Cardiac fibroblast (primary cell): ENCODE measurements at places on chromosomes 5 and 9.

DNA sequence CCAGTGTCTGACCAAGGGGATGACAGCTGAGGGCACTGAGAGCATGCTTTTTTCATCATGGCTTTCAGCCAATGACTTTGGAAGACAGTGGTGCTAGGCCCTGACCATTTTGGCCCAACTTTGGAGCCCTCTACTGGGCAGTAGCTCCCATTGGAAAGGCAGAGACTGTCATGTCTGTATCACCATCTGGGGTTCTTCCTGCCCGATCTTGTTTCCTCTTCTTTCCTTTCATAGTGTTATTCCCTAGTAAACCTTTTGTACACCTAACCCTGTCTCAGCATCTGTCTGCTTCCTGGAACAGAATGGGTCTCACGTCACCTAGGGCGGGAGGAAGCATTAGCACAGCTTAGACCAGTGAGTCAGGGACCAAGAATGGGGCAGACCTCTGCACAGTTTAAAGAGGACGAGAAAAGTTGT is 97.4 kb upstream of the MAST4 start:
- peak; percentile 65 for DNase-seq

GRCh38 chr9:71271602-71272001 is 150.2 kb upstream of the TRPM3 start:
- no peak for DNase-seq

DNA sequence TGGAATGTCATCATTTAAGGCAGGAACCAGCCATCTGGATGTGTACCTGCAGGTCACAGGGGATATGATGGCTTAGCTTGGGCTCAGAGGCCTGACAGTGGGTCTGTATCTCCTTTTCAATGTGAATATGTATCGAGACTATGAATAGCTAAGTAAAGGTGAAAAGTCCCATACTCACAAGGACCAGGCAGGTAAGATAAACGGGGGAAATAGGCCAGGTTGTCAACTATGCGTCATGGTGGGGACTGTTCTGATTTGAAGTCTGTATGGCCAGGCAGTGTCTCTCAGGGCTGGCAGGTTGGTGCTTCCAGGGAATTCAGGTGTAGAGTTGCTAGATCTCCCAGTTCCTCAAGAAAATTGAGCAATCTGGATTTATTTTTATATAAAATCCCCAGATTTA is 987.9 kb upstream of the WWC1 start:
- DNase-seq, result no peak

DNA sequence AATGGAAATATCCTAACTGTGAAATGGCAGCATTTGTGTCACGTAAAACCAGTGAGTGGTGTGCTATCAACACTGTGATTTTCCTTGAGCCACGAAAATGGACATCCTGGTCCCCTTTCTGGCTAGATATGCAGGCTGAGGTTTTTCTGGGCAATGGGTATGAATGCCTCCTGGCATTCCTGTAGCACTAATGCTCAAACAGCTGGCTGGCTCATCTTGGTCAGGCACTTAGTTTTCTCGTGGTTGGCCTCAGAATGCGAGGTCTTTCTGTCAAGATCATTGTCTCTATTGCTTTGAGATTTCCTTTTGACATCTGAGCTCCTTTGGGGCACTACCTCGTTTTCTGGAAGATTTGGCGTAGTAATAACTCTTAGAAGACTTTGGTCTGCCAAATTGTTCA is 15.6 kb downstream of the SLC1A3 start:
- DNase-seq, result no peak

DNA sequence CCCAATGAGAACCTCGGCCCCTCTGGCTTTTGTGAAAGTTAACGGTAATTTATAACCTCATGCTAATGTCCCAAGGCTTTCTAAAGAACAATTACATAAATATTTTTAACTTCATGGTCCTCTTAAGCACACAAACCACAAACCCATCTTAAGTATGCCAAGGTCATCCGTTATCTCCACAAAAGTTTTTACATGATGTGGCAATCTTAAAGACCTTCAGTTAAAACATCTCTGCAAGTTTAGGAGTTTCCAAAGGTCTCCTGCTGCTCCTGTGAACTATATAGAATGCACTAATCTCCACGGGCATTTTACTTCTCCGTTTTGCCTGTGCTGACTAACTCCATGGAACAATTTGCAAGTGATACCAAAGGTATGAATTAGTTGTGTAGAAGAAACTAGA is 228.2 kb downstream of the TLE1 start:
- no peak for DNase-seq

- DNase-seq, result no peak
Measured at GRCh38 chr5:174146556-174146955, 101.0 kb downstream of the NSG2 start.

- no peak for DNase-seq
Measured at GRCh38 chr9:81080900-81081299, 608.4 kb downstream of the TLE1 start.

GRCh38 chr9:27195191-27195590 is 86.2 kb downstream of the TEK start:
- DNase-seq, result peak; percentile 51

- DNase-seq, result peak; percentile 22
Measured at GRCh38 chr5:65307088-65307487, 174.6 kb downstream of the ADAMTS6 start.

DNA sequence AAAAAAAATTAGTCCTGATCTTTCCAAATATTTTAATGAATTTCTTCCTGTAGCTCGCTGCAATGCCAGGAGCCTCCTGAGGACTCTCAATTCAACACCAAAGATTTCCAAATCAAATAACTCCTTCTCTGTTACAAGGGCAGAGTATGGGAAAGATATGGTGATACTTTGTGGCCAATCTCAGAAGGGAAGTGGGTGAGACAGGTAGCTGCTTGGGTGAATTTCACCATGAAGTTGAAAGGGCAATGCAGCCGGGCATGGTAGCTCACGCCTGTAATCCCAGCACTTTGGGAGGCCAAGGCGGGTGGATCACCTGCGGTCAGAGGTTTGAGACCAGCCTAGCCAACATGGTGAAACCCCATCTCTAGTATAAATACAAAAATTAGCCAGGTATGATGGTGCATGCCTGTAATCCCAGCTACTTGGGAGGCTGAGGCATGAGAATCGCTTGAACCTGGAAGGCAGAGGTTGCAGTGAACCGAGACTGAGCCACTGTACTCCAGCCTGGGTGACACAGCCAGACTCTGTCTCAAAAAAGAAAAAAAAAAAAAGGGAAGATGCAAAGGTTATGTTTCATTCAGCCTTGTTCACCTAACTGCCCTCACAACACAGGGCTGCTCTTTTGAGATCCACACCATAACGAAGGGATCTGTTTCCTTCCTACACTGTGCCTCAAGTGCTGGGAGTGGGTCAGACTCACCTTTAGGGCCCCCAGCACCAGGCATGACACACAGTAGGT is 58.6 kb downstream of the PTPN3 start:
- DNase-seq, result no peak

- no peak for DNase-seq
Measured at GRCh38 chr9:14209399-14210345, 104.3 kb downstream of the NFIB start.

DNA sequence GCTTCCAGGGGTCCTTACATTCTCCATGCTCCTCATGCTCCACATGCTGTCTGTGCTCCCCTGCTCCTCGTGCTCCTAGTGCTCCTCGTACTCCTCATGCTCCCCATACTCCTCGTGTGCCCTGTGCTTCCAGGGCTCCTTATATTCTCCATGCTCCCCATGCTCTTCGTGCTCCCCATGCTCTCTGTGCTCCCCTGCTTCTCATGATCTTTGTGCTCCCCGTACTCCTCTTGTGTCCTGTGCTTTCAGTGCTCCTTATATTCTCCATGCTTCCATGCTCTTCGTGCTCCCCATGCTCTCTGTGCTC is 51.9 kb downstream of the TRIP13 start:
- no peak for DNase-seq

DNA sequence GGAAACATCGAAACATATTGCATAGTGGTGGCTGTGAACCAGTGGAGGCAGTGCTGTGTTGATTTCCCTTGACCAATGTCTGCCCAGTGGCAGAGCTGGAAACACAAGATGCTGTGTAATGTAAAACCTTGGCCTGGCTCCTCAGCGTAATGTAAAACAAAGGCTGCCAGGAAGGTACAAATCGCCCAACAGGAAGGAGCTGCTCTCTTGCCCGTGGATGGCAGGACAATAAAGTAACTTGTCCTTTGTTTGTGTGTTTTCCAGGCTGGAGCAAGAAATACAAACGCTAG is 143.4 kb downstream of the PALM2AKAP2 start:
- DNase-seq, result peak; percentile 45

GRCh38 chr5:116912221-116912620 is 337.6 kb upstream of the SEMA6A start:
- DNase-seq, result no peak

DNA sequence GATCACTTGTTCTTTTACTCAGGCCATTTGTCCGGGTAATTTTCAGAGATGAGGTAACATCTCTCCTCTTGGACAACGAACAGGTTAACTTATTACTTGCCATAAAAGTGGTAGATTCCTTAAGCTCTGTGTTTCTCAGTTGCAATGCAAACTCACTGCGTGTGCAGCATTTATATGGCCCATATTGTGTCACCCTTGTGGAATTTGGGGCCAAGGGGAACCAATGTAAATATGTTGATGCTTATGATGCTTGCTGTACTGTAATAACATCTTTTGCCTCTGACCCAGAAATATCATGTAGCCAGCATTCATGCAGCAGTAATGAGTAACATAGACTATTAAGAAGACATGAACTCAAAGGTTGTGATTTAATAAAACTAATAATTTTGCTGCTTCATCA is 175.8 kb downstream of the ADAMTS6 start:
- DNase-seq, result no peak

GRCh38 chr9:136771907-136772415 is 7.6 kb upstream of the LCN15 start:
- DNase-seq, result no peak

DNA sequence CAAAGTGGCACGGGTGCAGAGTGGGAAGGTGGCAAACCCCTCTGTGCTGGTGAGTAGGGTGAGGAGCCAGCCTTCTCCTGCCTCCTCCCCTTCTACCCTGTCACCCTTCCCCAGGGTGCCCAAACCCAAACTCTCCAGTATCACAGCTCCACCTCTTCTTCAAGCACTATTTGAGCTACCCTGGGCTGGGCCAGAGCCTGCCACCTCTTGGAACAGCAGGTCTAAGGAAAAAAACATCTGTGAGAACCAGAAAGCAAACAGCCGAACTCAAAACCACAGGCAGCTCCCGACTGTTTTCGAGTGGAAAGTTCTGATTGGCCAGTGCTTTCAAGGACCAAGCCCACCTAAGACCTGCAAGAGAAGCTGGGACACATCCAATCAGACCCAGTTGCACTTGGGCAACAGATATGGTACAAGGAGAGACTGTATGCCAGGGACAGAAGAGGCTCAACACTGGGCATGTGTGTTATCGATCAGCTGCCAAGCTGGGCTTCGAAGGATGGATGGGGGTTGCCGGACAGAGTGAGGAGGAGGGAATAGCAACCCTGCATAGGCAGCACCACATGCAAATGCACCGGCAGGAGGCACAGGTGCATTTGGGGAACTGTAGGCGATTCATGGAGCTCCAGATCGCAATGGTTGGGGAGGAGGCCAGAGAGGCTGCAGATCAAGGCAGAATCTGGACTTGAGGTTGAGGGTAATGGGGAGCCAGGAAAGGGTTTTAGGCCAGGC is 19.7 kb downstream of the ACSL6 start:
- no peak for DNase-seq

DNA sequence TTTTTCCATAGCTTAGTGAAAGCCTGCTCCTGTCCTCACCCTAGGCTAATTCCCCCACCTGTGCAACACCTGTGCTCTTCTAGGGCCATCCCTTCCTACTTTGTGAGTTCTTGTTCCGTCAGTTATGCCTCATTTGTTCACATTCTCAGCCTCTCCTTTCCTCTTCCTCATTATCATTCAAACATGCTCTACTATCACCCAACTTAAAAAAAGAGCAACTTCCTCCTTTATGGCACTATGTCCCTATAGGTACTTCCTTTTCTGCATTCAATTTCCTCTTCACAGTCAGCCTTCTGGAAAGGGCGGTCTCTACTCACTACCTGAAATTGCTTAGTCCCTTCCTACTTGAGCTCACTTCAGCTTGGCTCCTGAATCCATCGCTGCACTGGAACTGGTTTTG is 111.8 kb upstream of the LHFPL2 start:
- DNase-seq, result no peak
